Fibroblast of the aortic adventitia (primary cell): ENCODE measurements at places on chromosomes 1 and 21. TPM values are rescaled to one million over a fixed set of nuclear protein-coding genes. Genes with fewer than 3 reads are reported as not detected.

The TSEN15 gene
- total RNA-seq = 31.6 and 65.8 TPM in 2 replicates

The AMY1B gene
- total RNA-seq = not detected in 2 replicates

The PLEKHA6 gene
- 3.6 and 5.1 TPM in 2 replicates for total RNA-seq

The PTPRC gene
- total RNA-seq = 0.09 TPM in 1 of 2 replicates, not detected in the other

The DNASE2B gene
- total RNA-seq = not detected in 2 replicates

The PLCH2 gene
- 0.81 TPM in 1 of 2 replicates, not detected in the other for total RNA-seq

The TEDDM1 gene
- total RNA-seq = not detected in 2 replicates

The THEM5 gene
- total RNA-seq = not detected in 2 replicates

The TAS1R3 gene
- 0.09 and 0.57 TPM in 2 replicates for total RNA-seq

The DCDC2B gene
- total RNA-seq = not detected in 2 replicates

The ABCA4 gene
- total RNA-seq = 0.09 TPM in 1 of 2 replicates, not detected in the other

The UBXN10 gene
- total RNA-seq = not detected in 2 replicates

The ZBTB8A gene
- 7.1 and 10.8 TPM in 2 replicates for total RNA-seq

The GBP2 gene
- 19.8 and 75.5 TPM in 2 replicates for total RNA-seq

The MR1 gene
- total RNA-seq = 18.6 and 21.6 TPM in 2 replicates

The CAPN8 gene
- not detected in 2 replicates for total RNA-seq

The CDC42SE1 gene
- 33.8 and 42.3 TPM in 2 replicates for total RNA-seq

The FBXO42 gene
- total RNA-seq = 16.5 and 18.6 TPM in 2 replicates

The SAMD11 gene
- 1.6 and 12.4 TPM in 2 replicates for total RNA-seq

The GJA5 gene
- 0.74 TPM in 1 of 2 replicates, not detected in the other for total RNA-seq
